ENCODE measurements at places on chromosomes 12 and 14.

DNA sequence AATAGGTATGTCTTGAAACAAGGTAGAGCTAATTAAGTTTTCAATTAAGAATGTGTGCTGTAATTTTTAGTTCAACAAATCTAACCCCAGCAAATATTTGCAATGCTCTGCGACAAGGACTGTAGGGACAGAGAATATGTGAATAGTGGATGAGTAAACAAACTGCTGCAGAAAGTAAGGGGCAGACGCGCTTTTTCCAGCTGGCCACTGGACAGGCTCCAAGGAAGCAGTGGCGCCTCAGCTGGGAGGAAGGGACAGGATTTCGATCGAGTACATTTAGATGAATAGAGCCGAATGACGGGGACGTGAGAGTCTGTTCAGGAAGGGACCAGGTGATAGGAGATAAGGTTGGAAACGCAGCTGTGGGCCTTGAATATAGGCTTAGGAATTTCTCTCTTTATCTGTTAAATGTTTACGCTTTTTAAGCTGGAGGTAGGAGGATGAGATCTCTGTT lies 69.3 kb downstream of the ELK3 start:
- no peak for DNase-seq

- no peak for DNase-seq
These were observed 10.1 kb upstream of the DLGAP5 start for GRCh38 chr14:55201219-55202101.

DNA sequence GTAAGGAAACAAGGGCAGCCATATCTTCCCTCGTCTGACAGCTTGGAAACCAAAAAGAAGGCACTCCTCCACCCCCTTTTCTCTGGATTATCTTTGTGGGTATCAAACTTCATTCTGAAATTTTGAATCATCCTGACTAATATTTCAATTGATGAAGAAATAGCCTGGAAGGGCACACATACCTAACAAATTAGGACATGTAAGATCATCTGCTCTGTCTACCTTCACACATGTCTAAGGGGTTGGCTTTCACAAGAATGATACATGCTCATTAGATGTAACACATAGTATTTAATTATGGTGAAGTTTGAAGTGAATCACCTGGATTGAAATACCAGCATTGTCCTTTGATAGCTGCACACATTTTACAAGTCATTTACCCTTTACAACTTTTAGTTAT lies 348.1 kb upstream of the RPL10L start:
- no peak for DNase-seq

GRCh38 chr12:10554228-10554755 lies 48.6 kb downstream of the EIF2S3B start:
- DNase-seq = no peak

DNA sequence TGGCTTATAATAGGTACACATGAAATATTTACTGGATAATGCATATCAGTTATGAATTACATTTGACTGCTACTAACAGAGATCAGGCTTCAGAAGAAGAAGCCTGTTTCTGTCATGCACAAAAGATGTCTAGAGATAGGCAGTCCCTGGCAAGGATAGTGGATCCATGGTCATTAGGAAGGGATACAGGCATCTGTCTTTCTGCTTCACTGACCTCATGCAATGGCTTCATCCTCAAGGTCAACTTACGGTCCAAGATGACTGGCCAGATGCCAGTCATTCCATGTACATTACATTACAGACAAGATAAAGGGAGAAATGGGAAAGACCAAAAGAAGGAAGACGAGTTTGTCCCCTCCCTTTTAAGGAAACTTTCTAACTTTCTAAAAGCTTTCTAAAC lies 94.0 kb downstream of the NUAK1 start:
- DNase-seq = no peak

DNA sequence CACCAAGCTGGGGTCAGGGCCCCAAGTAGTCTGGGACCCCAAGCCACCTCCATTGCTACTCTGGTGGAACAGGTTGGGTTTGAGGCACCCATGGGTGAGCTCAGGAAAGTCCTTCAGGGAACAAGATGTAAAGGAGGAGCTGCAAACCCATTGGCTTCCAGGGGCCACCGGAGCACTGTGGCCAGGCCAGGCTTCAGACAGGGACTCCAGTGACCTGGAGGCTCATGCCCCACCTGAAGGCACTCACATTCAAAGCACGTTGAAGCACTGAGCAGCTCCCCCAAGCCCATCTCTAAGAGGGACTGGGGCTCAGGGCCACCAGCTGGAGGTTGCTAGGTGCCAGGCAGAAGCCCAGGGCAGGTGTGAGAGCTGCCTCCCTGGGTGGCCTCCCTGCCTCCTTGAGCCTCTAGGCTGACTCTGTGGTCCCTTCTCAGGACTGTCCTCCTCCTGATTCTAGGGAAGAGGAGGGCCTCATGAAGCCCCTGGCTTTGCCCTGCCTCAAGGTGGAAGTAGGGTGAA lies 49.1 kb downstream of the FAM222A start:
- no peak for DNase-seq

- DNase-seq = no peak
These were observed 29.3 kb downstream of the ACTR6 start for GRCh38 chr12:100229876-100230275.

DNA sequence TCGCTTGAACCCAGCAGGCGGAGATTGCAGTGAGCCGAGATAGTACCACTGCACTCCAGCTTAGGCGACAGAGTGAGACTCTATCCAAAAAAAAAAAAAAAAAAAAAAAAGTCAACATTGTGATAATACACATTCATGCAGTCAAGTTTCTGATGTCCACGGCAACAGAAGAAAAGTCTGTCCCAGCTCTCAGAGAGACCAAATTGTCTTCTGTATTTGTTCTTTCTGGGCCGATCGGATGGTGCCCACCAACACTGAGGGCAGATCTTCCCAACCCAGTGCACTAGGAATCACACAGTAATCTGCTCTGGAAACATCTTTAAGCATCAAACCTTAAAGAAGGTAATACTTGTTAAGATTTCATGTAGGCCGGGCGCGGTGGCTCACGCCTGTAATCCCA lies 31.6 kb downstream of the EAPP start:
- no peak for DNase-seq

- no peak for DNase-seq
These were observed 23.4 kb downstream of the DDX47 start for GRCh38 chr12:12836571-12836970.

GRCh38 chr14:89952576-89952975 lies 2.0 kb downstream of the EFCAB11 start:
- no peak for DNase-seq

DNA sequence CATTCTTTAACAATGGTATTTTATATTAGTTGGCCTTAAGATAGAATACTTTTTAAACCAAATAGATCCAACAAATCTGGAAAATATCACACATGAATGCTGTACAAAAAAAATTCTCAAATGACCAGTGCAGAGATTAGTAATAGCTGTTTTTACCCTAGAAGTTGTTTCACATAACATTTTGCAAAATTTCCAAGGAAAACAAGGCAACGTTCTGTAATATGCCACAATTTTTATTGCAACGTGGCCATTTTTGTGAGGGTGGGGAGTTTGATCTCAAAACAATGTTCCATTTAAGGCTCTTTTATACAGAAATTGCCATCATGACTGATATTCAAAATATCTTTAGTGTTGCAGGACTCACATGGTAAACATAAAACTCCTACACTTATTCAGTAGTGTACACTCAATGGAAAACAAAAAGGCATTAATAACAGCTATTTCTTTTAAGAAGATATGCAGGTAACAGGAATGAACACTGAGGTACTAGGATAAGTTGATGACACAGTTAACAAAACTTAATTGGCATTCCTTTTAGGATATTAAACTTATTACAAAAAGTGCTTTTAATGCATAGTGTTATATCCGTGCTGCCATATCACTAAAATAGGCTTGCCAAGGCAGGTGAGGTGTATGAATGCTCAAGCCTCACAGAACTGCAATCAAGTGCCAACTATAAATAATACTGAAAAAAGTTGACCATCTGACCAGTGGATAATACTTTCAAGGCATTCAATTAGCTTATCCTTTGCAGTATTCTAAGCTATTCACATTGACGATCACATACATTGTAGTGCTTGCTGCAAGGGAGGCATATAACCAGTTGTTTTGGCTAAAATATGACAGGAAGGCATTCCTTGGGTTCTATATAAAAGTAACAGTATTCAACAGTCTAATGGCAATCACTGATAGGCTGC lies 2.3 kb downstream of the CFL2 start:
- DNase-seq = no peak

- DNase-seq = no peak
These were observed 502 bp downstream of the KIF26A start for GRCh38 chr14:104138718-104139459.

GRCh38 chr12:94706250-94706661 lies 55.9 kb upstream of the TMCC3 start:
- no peak for DNase-seq

DNA sequence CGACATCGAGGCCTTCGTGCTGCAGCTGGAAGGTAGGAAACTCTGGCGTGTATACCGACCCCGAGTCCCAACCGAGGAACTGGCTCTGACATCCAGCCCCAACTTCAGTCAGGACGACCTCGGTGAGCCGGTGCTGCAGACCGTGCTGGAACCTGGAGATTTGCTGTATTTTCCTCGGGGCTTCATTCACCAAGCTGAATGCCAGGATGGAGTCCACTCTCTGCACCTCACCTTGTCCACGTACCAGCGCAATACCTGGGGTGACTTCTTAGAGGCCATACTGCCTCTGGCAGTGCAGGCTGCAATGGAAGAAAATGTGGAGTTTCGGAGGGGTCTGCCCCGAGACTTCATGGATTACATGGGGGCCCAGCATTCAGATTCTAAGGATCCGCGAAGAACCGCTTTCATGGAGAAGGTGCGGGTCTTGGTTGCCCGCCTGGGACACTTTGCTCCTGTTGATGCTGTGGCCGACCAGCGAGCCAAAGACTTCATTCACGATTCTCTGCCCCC lies 1.4 kb downstream of the RIOX1 start:
- DNase-seq = no peak

GRCh38 chr14:26330982-26331381 lies 266.9 kb downstream of the NOVA1 start:
- no peak for DNase-seq

GRCh38 chr12:47350062-47350408 lies 270.3 kb upstream of the AMIGO2 start:
- no peak for DNase-seq

GRCh38 chr12:26520109-26520508 lies 312.9 kb downstream of the ITPR2 start:
- no peak for DNase-seq

- no peak for DNase-seq
These were observed 72.1 kb downstream of the POLR3B start for GRCh38 chr12:106429636-106430035.

- DNase-seq = no peak
These were observed 403.1 kb downstream of the C12orf75 start for GRCh38 chr12:105733579-105733978.

DNA sequence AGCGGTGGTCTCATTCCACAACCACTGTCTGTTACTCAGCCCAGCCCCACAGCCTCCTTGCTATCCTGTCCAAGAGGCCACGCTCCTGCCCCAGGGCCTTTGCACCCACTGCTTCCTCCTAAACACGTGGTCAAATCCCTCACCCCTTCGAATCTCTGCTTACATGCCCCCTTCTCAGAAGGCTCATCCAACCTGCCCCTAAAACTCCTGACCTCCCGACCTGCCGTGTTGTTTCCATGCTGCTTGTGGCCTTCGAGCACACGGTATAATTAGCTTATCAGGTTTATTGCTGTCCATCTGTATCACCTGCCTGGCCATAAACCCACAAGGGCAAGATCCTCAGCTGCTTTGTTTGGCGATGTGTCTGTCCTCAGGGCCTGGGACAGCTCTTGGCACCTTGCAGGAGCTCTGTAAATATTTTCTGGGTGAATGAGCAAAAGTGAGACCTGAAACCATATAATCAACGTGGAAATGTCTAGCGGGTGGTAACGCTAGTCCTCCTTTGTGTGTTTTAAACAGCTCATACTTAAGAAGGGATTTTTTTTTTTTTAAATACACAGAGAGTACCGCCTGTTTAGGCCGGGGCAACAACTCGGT lies 36.0 kb downstream of the SCARB1 start:
- no peak for DNase-seq

DNA sequence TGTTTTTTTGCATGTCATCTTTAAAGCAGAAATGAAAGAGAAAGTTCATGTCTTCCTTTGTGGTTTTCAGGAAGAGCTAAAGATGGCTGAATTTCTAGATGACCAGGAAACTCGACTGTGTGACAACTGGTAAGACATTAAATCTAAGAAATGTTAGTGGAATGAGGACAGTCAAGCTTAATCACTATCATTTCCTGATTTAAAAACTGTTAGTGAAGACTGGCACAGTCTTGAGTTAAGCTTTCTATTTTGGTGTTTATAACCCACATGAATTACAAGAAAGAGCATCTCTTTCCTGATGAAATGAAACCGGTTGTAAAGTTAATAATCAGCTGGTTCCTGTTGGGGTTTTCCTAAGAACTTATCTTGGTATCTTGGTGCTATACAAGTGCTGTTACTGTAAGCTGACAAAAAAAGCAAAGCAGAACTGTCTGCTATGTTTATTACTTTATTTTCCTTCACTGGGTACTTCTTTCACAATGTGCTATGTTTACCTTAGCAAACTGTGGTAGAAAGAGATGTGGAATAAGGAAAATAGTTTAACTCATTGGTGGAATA lies 5.2 kb downstream of the TRAFD1 start:
- no peak for DNase-seq

DNA sequence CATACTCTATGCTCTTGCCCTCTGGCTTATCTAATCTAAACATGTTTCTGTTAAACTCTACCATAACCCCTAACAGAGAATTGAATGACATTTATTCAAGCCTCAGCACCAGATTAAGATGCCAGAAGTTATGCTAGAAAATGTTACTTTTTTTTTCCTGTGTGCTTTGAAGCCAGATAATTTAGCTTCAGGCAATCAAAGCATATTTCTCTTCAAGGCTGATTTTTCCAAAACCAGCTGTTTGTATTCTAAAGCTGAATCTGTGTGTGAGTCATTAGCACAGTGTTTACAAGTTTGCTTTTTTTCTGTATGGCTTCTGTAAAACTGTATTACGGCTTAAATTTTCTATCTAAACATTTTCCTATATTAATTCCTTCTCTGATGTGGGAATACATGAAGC lies 326.1 kb downstream of the FSCB start:
- no peak for DNase-seq

DNA sequence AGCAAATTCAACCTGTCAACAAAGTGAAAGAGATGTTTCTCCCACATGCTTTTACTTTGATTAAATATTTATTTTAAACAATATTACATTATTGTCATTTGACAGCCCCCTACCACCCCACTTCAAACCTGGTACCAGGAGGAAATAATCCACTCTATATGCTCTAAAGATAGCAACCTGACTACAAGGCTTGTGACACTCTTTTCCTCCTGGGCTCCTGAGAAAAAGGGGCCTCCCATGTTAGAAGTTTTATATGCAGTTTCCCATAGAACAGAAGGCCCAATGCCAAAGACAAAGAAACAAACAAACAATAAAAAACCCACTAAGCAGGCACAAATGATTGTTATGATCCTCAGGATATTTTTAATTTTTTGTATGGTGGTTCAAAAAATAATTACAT lies 73.6 kb downstream of the RPS29 start:
- no peak for DNase-seq

DNA sequence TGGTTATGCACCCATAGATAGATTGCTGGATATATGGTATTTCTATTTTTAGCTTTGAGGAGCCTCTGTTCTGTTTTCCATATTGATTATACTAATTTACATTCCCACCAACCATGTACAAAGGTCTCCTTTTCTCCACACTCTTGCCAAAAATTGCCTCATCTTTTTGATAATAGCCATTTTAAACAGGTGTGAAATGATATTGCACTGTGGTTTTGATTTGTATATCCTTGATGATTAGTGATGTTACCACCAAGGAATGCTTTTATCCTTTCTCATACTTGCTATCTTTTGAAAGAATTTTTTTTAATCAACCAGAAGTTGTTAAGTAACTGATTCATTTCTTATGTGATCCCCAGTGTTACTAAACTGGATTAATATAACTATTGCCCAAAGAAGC lies 60.0 kb downstream of the BBS10 start:
- DNase-seq = no peak

All from stimulated activated CD4-positive, alpha-beta T cell treated with anti-CD3 and anti-CD28 coated beads, Interleukin-2, amount 100 ng/mL, for 48 hours (primary cell).